NCI-H2107 (cell line): ENCODE measurements at places on chromosomes 5 and 9.

DNA sequence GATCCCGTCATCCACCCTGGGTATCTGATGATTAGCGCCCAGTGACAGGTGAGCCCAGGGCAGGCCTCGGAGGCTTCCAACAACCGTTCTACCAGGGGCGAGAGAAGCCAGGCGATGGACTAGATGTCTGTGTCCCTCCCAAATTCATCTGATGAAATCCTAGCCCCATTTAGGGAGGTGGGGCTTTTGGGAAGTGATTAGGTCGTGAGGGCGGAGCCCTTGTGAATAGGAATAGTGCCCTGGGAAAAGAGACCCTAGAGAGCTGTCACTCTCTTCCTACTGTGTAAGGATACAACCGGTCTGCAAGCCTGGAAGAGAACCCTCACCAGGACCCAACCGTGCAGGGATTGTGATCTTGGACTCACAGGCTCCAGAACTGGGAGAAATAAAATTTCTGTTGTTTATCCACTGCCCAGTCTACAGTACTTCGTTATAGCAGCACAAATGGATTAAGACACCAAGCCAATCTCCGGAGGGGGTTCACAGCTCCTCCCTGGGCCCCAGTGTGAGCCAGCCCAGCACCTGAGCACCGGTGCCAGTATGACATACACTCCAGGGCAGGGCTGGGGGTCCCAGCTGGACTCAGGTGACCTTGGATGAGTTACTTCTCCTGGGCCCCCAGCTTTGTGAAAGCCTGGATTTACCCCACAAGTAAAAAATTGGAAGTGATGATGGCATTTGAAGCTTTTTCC lies 162.2 kb downstream of the DAB2IP start:
- no peak for DNase-seq

- DNase-seq, result no peak
Observed at GRCh38 chr9:72038408-72038807, 22.0 kb downstream of the C9orf57 start.

GRCh38 chr5:109754319-109754718 lies 64.6 kb downstream of the MAN2A1 start:
- DNase-seq, result no peak

- DNase-seq, result no peak
Observed at GRCh38 chr5:179182601-179183000, 122.4 kb downstream of the ZNF354C start.

DNA sequence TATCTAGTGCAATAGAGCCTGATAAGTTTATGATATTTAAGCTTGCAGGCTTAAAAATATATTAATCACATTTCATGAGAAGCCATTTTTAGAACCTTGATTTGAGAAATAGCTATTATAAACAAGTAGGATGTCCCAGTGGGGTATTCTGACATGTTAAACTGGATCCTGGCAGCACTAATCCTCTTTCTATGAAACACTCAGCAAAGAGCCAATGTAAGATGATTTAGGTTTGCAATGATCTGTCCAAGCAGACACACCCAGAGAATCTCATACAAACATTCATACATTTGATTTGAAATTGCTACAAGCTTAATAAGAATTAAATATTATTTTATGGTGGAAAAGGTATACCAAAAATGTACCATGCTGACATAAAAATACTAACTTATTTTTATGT lies 86.5 kb downstream of the ERP44 start:
- DNase-seq, result no peak

DNA sequence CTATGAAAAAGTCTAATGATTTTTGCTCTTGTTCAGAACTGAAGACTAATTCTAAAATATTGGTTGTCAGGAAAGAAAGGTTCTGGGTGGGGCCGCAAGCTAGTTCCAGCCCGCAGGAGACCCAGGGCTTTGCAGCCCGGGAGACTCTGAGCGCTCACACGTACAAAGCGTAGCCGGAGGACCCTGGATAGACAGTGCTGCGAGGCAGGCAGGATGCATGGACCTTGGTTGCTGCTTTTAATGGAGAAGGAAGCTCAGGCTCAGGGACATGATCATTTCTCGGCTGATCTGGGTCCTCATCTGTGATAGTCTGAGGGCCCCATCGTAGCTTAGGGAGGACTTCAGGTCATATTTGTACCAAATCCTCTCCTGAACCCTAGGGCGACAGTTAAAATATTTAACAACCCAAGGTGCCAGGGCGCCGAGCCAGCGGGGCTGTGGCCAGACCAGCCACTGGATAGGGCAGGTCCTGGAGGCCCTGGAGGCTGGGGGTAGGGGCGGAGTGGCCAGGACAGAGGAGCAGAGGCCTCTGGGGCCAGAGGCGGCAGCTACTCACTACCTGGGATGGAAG lies 70.1 kb upstream of the UNC5A start:
- DNase-seq, result no peak

DNA sequence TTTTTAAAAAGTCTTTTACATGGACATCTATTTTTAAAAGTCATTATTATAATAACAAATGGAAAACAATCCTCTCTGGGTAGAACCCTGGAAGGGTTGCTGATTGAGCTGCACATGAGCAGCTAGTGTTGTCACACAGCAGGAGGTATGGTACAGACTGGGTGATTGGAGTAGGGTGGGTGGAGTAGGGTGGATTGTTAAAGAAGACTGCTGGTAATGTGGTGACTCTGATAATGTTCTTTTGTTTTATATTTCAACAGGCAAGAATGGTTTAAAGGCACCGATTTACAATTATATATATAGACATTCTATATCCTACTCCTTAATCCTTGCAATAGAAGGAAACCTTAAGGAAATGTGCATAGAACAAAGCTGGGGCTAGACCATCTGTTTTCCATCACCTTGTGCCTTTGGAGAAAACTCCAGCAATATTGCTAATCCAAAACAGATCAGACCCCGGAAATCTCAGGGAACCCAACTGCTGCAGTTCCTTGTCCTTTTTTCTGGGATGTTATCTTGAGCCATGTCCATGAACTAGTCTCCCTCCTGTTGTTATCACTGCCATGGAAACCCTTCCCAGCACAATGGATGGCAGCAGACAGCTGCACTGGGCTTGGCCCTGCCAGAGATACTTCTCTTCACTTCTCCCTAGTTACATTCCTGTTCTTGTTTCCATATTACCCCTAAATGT lies 129.7 kb downstream of the YIPF5 start:
- DNase-seq, result no peak
